Naive thymus-derived CD4-positive, alpha-beta T cell (primary cell): ENCODE measurements at places on chromosomes 6 and 20. TPM values are rescaled to one million over a fixed set of nuclear protein-coding genes. Genes with fewer than 3 reads are reported as not detected.

DNA sequence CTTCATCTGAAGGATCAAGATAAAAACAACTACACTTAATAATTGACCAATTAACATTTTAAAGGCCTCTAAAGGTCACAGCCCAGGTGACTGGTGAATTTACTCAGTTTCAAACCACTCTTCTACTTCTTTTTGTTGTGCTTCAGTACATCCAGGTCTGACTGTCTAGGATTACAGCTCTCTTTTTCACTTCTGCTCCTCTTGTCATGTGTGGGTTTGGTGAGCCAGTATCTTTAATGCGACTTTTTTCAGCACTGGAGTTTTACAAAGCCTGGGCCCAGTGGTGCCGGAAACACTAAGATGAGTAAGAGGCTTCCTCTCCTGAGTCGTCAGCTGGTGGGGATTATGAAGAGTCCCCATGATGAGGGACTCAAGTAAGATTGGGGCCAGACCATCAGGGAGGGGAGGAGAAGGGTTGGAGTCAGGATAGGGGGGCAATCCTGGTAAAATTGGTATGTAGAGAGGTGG is 27.0 kb downstream of the HECA start:
- DNase-seq: peak; percentile 73

NMBR gene
- not detected for total RNA-seq

- DNase-seq: no peak
These were observed at the start of gene CCDC170 for GRCh38 chr6:151493804-151494234. Gene CCDC170, plus strand, starts transcription at chr6:151494017. Its CDS starts 112 bp downstream, at chr6:151494129.

DNA sequence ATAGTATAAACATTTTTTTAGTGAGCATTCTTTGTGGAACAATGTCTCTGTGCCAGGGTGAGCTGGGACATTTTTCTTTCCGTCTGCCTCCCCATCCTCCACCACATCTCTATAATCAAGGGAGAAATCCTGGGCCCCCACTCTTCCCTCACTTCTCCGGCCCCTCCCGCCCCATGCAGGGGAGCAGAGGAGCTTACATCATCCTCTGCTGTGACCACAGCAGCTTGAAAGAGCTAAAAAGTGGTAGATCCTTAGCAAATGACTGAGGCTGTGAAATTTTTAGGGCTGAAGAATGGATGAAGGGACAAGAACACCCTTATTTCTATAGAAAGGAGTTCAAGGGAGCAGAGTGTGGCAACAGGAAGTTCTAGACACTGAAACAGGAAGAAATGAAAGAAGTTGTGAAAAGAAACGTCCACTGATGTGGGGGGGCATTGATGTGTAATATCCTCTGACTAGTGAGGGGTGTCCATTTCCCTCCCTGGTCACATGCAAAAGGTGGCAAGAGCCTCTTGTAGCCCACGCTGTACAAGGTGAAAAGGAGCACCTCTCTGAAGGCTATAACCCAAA is 380.3 kb upstream of the JARID2 start:
- DNase-seq: no peak

GRCh38 chr6:113019176-113019575 is 672.0 kb downstream of the RFPL4B start:
- DNase-seq: no peak

SPDEF gene
- total RNA-seq: not detected in 2 replicates

- no peak for DNase-seq
These were observed 7.0 kb downstream of the HELZ2 start for GRCh38 chr20:63567136-63567385.

- peak; percentile 87 for DNase-seq
These were observed 96.7 kb upstream of the BACH2 start for GRCh38 chr6:90393232-90393884.

DNA sequence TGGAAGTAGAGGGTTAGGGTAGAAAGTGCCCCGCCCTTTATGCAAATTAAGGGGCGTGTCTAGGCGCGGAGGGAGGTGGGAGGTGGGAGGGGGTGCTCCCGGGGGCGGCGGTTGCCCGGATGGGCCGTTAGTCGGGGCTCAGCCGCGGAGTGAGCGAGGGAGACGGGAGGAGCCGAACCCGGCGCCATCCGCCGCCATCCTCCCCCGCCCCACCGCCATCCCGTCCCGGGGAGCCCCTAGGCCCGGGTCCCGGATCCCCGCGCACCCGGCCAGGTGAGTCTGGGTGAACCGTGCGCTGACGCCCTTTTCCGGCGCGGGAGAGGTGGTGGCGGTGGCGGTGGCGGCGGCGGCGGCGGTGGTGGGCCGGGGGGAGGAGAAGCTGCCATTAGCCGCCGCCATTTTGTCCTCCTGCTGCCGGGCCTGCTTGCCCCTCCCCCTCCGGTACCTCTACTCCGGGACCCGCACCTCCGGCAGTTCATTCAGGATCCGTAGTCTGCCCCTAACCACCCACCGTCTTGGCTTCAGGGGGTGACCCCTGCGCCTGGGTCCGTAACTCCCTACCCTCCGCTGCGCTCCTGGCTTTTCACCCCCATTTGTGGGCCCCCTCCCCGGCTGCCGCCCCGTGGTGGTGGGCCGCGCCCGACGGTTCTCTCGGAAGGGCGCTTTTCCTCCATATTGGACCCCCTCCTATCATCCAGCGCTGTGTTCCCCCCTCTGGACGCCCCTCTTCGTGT is at the start of gene PRRC2A:
Gene PRRC2A (plus strand): TSS at position 130 of the 734 bp plus-strand sequence. CDS start 2,075 bp downstream, outside the sequence.
- DNase-seq: peak; percentile 77

UBE2V1 gene
- total RNA-seq: 140 TPM

DNA sequence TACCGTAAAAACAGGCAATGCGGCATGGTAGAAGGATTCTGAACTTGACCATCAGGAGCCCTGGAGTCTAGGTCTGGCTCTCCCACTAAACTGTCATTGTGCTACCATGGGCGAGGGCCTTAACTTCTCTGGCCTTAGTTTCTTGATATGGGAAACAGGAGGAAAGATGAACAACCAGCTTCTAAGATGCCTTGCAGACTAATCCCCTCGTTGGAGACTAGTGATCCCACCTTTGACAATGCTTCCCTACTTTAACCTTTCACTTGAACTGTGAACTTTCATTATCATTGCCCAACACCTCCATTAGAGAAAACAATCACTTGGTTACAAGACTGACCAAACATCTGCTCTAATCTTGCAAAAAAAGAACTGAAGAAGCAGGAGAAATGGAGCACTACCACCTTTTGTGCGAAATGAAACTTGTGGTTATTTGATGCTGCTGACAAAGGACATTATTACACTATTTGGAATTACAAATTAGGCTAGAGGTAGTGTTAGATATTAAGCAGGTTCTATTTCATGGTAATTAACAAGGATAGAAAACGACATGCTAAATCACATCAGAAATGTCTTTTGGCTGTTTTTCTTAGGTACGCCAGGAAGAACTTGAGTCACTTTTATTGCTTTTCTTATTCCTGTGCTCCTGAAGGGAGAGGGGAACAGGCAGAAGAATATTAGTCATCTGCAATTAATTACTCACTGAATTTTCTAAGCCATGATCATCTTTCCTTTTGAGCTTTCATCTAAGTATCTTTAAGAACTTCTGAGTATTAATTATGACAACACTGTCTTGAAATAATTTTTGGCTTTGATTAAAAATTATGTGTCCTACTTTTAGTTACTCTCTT is 39.1 kb upstream of the ARHGAP18 start:
- no peak for DNase-seq

DNA sequence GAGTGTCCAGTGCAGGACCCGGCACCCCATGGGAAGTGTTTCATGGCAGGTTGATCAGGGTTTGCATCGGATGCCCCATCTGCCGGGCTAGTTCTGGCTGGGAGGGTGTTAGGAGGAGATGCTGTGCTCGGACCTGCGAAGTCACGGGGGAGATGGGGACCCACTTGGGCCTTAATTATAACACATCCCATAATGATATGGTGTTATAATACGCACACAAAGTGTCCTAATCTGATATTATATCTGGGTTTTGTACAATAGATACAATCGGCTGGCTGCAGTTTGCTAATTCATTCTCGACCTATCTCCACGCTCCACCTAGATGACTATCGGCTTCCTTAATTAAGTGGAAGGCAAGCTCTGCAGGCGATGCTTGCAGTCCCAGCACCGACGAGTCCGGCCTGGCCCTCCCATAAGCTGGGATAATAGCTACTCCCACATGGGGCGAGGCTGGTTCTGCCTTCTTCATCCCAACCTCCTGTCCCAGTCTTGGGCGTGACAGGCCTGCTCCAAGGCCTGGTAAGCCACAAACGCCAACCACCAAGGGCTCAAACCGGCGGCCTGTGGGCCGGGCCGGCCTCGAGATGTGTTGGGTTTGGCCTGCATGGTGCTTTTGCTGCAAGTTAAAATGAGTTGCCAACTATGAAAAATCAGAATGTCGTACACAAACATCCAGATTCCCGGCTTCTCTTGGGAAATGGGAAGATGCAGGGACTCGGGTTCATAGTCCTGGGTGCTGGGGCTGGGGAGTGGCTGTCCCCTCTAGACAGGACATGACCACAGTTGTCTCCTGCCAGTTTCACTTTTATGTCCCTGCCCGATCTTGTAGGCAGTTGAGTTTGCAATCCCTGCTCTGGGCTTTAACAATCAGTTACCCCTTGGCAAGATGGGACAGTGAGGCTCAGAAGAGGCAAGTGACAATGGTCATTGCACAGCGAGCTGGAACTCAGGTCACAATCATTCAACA is 32.7 kb downstream of the CEBPB start:
- no peak for DNase-seq

GRCh38 chr6:47817749-47818148 is 35.9 kb downstream of the OPN5 start:
- no peak for DNase-seq

RGS17 gene
- total RNA-seq: not detected

DNA sequence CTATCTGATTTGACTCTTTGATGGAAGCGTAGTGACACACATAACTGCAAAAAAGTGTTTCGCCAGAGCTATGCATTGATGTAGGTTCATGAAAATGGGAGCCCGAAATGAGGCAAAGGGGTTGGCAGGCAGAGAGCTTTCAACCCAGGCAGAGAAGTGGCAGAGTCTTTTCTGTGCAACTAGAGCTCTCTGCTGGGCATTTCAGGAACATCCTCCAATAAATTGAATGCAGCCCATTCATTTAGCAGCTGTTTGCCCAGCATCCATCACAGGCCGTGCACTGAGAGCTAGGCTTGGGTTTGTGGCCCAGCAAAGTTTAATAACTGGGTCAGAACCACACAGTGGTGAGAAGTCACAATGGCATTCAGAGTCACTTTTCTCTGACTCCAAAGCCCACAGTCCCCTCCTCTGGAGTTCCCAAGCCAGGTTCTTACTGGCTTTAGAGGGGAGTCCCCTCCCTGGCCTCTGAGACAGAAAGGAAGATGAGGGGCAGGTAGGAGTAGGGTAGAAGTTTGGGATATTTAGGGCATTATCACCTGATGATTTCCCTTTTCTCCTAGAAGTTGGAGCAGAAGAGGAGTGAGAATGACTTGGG is 31.8 kb upstream of the ELMO2 start:
- DNase-seq: peak; percentile 29

CDC25B gene
- 174 TPM for total RNA-seq

- DNase-seq: no peak
These were observed 54.4 kb upstream of the CCDC28A start for GRCh38 chr6:138719011-138719635.

- DNase-seq: no peak
These were observed 3.2 kb downstream of the TP53TG5 start for GRCh38 chr20:45374966-45375365.

GRCh38 chr20:9523636-9524035 is 9.2 kb downstream of the LAMP5 start:
- DNase-seq: no peak

DNA sequence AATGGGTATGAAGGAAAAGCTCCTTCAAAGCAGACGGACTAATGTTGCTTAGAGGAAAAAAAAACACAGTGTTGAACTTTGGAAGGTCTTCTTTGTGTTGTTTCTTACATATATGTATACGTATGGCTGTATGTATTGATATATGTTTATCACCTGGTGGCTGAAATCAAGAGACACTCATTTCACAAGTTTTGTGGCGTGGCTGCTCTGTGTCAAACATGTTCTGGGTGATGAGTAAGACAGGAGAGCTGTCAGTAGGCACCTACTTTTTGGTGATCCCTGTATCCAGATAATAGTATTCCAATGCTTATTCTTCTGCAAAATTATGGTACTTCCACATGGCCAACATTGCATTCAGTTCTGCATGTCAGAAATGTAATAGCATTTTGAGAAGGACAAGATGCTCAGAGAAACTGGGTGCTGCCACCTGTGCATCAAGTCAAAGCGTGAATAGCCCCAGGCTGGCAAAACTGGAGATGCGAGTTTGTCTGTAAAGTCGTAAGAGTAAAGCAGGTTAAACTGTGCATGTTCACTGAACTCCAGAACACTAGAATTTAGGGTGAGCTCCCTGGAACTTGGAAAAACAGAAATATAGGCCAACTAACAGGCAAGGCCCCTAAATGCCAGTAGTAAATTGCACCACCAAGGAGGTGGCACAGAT is 67.9 kb downstream of the ARMC2 start:
- no peak for DNase-seq

DNA sequence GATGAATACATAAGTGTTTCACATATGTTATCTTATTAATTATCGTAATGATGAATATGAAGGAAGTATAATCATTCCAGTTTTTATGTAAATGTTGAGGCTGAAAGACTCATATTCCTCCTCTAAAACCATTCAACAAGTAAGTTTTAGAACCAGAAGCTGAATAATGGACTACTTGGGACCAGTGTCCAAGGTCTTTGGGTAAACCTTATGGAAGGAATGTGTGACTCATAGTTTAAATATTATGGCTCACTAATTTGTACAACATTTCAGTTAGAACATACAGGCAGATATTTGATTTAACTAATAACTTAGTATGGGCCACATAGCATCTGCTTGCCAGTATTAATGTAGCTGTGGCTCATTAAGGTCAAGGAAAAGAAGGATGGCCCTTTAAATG is 209.6 kb downstream of the TFAP2B start:
- DNase-seq: no peak

DNA sequence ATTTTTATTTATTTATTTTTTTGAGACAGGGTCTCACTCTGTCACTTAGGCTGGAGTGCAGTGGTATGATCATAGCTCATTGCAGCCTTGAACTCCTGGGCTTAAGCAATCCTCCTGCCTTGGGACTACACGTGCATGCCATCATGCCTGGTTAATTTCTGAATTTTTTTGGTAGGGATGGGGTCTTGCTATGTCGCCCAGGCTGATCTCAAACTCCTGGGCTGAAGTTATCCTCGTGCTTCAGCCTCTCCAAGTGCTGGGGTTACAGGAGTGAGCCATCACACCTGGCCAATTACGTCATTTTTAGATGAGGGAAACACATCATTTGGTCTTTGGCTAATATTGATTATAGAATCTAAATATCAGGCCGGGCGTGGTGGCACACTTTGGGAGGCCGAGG is 32.1 kb downstream of the SOX4 start:
- DNase-seq: no peak
